Mammary microvascular endothelial cell (primary cell): ENCODE measurements at places on chromosomes 6 and 20. TPM values are rescaled to one million over a fixed set of nuclear protein-coding genes. Genes with fewer than 3 reads are reported as not detected.

Gene BPIFB2
- not detected in 2 replicates for total RNA-seq

Gene LTB
- total RNA-seq: 2.2 and 7.0 TPM in 2 replicates

Gene RBPJL
- total RNA-seq: not detected in 2 replicates

Gene TMC2
- not detected in 2 replicates for total RNA-seq

Gene CLDN20
- total RNA-seq: not detected in 2 replicates

Gene PABPC1L
- 1.6 and 3.4 TPM in 2 replicates for total RNA-seq
